NCI-H748 treated with DMSO at 0.1 percent for 48 hours (cell line): ENCODE measurements at places on chromosomes 3 and 15.
A peak's percentile ranks its signal among the peaks of the same experiment; 100 is the strongest.

- DNase-seq = peak; percentile 1
Measured at GRCh38 chr15:29924750-29925149, 102.5 kb upstream of the TJP1 start.

DNA sequence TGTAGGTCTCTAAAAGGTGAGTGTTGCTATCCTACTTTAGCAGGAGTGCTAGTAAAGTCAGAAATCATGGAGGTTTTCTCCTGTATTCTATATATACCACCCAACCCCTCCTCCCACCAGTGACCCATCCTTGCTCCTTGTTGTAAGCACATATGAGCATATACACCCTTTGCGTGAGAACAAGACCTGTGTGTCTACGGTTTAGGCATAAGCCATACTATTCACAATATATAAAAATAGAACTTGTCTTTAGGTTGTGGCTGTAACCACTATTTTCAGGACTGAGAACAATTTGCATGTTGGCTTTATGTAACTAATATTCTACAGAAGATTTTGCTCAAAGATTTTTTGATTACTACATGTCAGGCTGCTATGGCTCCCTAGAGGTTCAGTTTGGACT, 59.1 kb upstream of the TOP2B start:
- DNase-seq = no peak

- DNase-seq = no peak
Measured at GRCh38 chr3:50370594-50370993, 11.3 kb upstream of the TMEM115 start.

DNA sequence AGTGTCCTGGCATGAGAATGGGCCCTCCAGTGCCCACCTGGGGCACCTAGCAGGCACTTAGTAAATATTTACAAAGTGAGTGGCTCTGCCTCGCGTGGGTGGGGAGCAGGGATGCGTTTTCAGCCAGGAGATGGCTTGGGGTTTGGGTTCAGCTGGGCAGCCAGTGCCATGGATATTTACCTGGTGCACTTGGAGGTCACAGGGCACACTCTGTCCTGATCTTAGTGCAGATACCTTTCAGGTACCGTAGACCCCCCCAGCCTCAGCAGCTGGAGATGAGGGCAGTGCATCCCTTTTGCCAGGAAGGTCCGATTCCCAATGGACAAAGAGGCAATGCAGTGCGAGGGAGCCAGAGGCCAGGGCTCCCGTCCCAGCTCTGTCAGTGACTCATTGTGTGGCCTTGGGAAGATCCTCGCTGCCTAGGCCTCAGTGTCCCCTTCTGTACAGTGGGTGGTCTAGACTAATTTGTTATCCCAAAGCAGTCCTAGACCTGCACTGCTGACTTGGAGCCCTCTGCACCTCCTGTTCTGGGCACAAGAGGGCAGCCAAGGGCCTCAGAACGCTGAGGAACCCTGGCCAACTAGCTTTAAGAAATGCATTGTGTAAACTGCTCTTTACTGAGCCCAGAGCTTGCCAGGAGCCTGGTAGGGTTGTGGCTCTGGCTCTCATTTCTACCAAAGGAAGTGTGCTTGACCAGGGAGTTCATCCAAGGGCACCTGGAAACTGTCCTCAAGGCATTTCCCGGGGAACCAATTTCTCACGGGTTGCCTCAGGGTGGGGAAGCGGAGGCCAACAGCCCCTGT, 16.0 kb downstream of the HDAC11 start:
- DNase-seq = peak; percentile 13

DNA sequence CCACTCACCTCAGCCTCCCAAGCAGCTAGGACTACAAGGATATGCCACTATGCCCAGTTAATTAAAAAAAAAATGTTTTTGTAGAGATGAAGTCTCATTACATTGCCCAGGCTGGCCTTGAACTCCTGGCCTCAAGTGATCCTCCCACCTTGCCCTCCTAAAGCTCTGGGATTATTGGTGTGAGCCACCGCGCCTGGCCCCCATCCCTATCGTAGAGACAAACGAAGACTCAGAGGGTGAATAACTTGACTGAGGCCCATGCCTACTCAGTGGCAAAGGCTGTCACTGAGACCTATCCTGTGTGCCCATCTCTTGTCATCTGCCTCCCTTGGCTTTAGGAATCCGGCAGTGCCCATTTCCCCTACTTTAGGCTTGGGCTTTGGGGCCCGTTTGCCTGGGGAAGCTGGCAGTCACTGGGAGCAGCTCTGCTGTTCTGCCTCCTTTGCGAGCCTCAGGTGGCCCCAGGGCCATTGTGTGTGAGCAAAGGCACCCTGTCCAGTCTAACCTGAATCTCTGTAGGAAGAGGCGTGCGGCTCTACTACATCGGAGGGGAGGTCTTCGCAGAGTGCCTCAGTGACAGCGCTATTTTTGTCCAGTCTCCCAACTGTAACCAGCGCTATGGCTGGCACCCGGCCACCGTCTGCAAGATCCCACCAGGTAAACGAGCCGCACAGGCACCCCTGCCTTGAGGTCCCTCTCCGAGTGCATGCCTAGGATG, 70.1 kb downstream of the AAGAB start:
- DNase-seq = no peak
